Thoracic aorta (tissue), 2 donors: ENCODE measurements at places on chromosomes 13 and 19.

GRCh38 chr13:57630661-57631595 is 616 bp upstream of the PCDH17 start:
- no peak for DNase-seq

DNA sequence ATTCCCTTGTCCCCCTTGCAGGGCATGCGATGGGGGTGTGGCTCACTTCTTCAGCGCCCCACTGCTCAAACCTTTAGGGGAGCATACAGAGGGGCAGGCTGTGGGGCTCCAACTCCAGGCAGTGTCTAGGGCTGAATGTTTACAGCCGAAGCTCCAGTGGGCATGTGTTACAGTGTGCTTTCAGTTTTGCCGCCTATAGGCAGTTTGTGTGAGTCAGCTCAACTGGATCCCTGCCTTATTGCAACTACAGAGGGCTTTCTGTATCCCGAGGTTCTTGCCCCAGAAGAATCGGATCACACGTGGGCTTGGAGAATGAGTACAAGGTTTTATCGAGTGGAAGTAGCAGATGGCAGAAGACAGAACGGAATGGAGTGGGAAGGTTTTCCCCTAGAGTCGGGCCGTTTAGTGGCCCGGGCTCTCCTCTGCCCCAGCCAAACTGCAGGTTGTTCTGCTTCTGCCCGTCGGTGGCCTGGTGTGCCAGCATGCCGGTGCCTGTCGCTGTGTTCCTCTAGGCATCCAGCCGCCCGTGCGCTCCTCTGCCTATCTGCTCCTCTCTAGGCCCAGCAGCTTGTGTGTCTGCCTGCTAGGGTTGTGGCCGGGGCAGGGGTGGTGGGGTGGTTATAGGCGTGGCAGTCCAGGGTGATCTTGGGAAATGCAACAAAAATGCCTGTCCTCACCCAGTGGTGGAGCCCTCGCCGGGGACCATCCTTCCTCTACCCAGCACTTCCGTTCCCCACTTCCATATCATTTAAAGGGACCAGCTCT is 435.9 kb upstream of the SGCG start:
- DNase-seq: no peak

DNA sequence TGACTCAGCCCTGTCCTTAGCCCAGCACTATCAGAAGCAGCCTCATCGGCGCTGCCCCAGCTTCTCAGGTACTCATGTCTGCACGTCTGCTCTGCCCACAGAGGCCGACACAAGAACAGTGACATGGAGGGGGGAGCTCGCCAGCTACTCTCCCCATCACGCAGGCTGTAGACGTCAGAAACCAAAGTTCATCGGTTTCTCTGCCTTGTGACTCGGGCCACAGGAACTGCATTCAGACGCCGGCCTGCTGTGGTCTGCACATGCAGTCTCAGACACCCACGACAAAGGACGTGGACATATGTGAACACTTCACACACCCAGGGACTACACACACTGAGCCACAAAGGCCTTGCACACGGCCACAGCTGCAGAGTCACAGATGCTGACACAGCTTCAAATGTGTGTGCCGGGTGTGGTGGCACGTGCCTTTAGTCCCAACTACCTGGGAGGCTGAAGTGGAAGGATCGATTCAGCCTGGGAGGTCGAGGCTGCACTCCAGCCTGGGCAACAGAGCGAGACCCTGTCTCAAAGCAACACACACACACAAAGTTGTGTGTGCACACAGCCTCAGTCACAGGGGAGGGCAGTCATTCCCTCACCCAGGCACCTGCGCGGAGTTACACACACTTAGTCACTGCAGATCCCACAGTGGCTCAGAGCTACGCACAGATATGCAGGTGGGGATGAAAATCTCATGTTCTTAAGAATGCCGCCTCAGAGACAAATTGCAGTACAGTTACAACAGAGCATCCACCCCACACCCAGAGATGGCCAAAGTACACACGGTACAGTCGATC is 4.9 kb upstream of the ZFP36 start:
- DNase-seq: no peak

DNA sequence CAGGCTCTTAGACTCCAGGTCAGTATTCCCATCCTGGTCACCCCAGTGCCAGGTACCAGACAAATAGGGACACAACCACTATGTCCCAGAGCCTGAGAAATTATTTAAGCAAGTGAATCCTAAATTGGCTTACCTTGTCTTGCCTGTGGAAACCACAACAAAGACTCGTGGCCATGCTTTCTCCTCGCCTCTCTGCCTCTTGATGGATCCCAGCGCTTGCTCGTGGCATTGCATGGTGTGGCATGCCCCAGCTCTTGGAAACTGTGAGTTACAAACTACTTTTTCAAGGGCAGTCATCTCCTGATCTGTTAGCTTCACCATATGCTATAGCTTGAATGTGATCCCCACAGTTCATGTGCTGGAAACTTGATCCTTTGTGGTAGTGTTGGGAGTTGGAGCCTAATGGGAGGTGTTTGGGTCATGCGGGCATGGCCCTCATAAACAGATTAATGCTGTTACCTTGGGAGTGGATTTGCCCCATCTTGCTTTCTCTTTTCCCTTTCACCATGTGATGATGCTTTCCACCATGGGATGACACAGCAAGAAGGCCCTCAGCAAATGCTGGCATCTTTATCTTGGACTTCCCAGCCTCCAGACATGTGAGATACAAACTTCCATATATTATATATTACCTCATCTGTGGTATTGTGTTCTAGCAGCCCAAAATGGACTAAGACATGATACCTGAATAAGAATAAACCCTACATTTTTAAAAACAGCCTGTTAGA is 31.2 kb downstream of the SPRYD7 start:
- no peak for DNase-seq

- DNase-seq: no peak
These were observed 12.7 kb upstream of the FKRP start for GRCh38 chr19:46732966-46733689.

- DNase-seq: peak; percentile 77
These were observed 13.3 kb downstream of the ARRDC2 start for GRCh38 chr19:18021121-18021755.
